ENCODE measurements at places on chromosomes 5 and 9. TPM values are rescaled to one million over a fixed set of nuclear protein-coding genes. Genes with fewer than 3 reads are reported as not detected.

Gene CYSRT1
- total RNA-seq: 1.4 TPM

Gene SPATA6L
- not detected for total RNA-seq

Gene AGXT2
- total RNA-seq: not detected

Gene GNPDA1
- total RNA-seq: 70.2 TPM

Gene CDK7
- total RNA-seq: 25.0 TPM

Gene OTP
- not detected for total RNA-seq

Gene PCDHGA7
- 9.9 TPM for total RNA-seq

Gene PDE8B
- not detected for total RNA-seq

Gene CFAP90
- total RNA-seq: 0.37 TPM

Gene FBP1
- not detected for total RNA-seq

Gene KIF4B
- not detected for total RNA-seq

Gene GRIA1
- not detected for total RNA-seq

Gene GFI1B
- total RNA-seq: not detected

Gene ACER2
- 10.5 TPM for total RNA-seq

Gene DCAF10
- total RNA-seq: 34.6 TPM

Gene LCN12
- total RNA-seq: not detected

Gene KCNIP1
- not detected for total RNA-seq

Gene REEP2
- total RNA-seq: 6.6 TPM

Gene BARHL1
- not detected for total RNA-seq

Gene SH3GLB2
- total RNA-seq: 15.3 TPM

Gene PLCXD3
- 71.4 TPM for total RNA-seq

Gene CCNJL
- 0.39 TPM for total RNA-seq

Gene GRXCR2
- not detected for total RNA-seq

Gene GABBR2
- not detected for total RNA-seq

Gene MUSK
- total RNA-seq: 0.05 TPM

Gene SLC44A1
- total RNA-seq: 108 TPM

Gene TRPM3
- 0.75 TPM for total RNA-seq

Gene C7
- 11,125 TPM for total RNA-seq

Gene FCHSD1
- total RNA-seq: 6.5 TPM

Gene IL3
- not detected for total RNA-seq

Gene NMUR2
- not detected for total RNA-seq

Gene AK8
- total RNA-seq: 1.4 TPM

Gene PLK2
- total RNA-seq: 357 TPM

Gene LCN9
- not detected for total RNA-seq

Gene GRM6
- not detected for total RNA-seq

Gene FOXE1
- not detected for total RNA-seq

Gene ARRDC1
- 8.1 TPM for total RNA-seq

Gene C5orf58
- total RNA-seq: not detected

Gene SNX18
- 69.2 TPM for total RNA-seq

Gene TICAM2
- 4.7 TPM for total RNA-seq

Gene DNAJC21
- total RNA-seq: 33.4 TPM

Gene ADAMTS13
- total RNA-seq: 3.4 TPM

Gene MAP1B
- 57.2 TPM for total RNA-seq

Gene PCDHGB7
- total RNA-seq: 19.9 TPM

Gene NDUFS6
- total RNA-seq: 60.0 TPM

Gene SUSD1
- total RNA-seq: 4.4 TPM

Data from cardiac ventricle fibroblast (primary cell).